Skin of body (tissue), 3 donors: ENCODE measurements at places on chromosomes 3 and 15. TPM values are rescaled to one million over a fixed set of nuclear protein-coding genes. Genes with fewer than 3 reads are reported as not detected.

Gene CRTAP
- 140 TPM for total RNA-seq

Gene SLC9C1
- 0.89 TPM for total RNA-seq

Gene GNB5
- total RNA-seq: 8.9 TPM

Gene PAK2
- total RNA-seq: 35.9 TPM

Gene ICE2
- total RNA-seq: 52.6 TPM

Gene KLF15
- 5.9 TPM for total RNA-seq

Gene DAZL
- not detected for total RNA-seq

Gene AGBL1
- total RNA-seq: 4.8 TPM

Gene CAMK1
- 24.6 TPM for total RNA-seq

Gene CALML4
- total RNA-seq: 6.1 TPM

Gene RTP4
- total RNA-seq: 0.79 TPM

Gene CNBP
- total RNA-seq: 254 TPM

Gene CCPG1
- 26.9 TPM for total RNA-seq

Gene TRPM1
- 3.5 TPM for total RNA-seq
